Caco-2 (cell line): ENCODE measurements at places on chromosomes 4 and X. TPM values are rescaled to one million over a fixed set of nuclear protein-coding genes. Genes with fewer than 3 reads are reported as not detected.
A peak's percentile ranks its signal among the peaks of the same experiment; 100 is the strongest.

GRCh38 chr4:92231511-92231910 is 72.3 kb upstream of the GRID2 start:
- H3K27me3 ChIP-seq = no peaks in the 10 kb centered on the region
- no peaks in the 10 kb centered on the region for H3K36me3 ChIP-seq
- no peak for DNase-seq
- H3K27ac ChIP-seq = no peak overlapping the region

GRCh38 chr4:52704661-52705060 is 45.6 kb upstream of the USP46 start:
- no peak overlapping the region for H3K27ac ChIP-seq
- no peaks in the 10 kb centered on the region for H3K36me3 ChIP-seq
- no peak for DNase-seq
- H3K4me1 ChIP-seq = no peaks in the 10 kb centered on the region
- no peak overlapping the region for H3K4me3 ChIP-seq
- H3K27me3 ChIP-seq = no peaks in the 10 kb centered on the region

DNA sequence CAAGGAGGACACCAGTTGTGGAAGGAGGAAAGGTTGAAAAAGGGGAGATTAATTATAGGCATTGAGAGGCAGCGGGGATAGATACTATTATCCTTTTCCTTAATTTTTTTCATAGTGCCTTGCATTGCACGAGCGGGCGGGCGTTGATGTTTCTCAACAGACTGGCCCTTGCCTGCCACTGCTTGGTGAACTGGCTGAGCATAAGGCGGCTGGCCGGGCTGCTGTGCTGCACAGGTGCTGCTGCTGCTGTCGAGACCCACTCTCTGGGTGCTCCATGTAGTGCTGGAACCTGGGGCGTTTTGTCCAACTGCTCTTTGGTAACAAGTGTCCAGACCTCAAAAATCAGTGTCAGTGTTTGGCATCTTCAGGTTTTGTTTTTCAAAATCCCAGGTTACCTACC is 83.3 kb upstream of the PAQR3 start:
- H3K27ac ChIP-seq = no peak overlapping the region
- H3K4me3 ChIP-seq = no peak overlapping the region
- DNase-seq = no peak
- no peaks in the 10 kb centered on the region for H3K27me3 ChIP-seq

DCX gene
- total RNA-seq = not detected in 2 replicates

SPIN2A gene
- 0.91 and 1.6 TPM in 2 replicates for total RNA-seq

DNA sequence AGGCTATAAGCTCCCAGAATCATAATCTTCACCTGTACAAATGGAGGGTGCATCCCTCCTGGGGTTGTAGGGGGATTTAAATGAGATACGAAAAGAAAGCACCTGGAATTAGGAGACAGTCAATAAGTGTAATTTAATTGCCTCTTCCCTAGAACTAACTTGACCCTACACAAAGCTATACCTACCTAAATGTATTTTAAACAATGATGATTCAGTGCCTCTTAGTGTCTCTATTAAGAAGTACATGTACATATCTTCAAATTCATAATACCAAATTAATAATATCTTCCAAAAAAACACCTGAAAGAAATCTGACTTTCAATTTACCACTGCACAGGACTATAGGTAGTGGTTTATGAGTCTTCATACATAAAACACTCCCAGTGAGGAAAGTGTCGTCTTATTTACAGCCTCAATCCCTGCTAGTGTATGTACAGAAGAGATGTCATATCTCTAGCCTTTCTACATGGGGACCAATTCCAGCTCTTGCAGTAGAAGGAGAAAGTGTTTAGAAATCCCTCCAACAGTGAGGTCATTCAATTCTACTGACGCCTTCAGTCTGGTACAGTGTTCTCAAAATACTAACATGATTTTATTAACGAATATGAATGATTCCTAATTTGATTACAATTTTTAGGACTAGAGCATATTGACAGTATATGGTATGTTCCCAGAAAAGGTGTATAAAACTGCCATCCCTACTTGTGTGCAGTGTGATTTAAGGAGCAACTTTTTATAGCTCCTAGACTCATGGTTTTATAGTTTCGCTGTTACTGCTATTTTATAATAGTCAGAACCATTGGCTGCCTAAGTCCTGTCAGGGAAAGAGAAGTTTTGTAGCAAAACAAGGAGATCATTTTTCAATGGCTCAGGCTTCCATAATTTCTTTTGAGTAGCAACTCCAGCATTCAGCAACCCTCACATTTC is 282.7 kb downstream of the UNC5C start:
- no peaks in the 10 kb centered on the region for H3K36me3 ChIP-seq
- H3K27ac ChIP-seq = no peak overlapping the region
- H3K4me1 ChIP-seq = peaks cover 6% of the 10 kb centered on the region; the same call in 1 of the 2 replicates
- DNase-seq = no peak
- H3K4me3 ChIP-seq = no peak overlapping the region

UGT2A3 gene
- 2.5 TPM in 2 replicates for total RNA-seq

GRCh38 chrX:36898301-36898700 is 109.9 kb upstream of the FAM47C start:
- H3K4me1 ChIP-seq = no peaks in the 10 kb centered on the region
- DNase-seq = peak; percentile 1
- H3K27ac ChIP-seq = no peak overlapping the region
- H3K4me3 ChIP-seq = no peak overlapping the region

DNA sequence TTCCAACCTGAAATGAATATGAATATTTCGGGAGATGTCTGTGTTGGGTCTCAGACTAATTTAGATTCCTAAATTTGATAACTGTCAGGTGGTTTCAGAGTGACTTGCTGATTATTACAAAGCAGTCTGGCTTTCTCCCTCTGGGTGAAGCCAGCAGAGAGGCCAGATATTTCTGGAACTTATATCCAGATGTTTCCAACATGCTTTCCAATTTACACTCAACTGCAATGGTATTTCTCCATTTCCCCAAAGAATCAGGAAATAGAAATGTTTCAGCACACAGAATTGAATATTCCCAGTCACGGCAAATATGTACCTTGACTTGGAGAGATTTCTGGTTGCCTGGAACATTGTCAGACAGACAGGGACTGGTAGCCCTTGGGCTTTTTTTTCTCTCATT is 48.5 kb upstream of the EGFL6 start:
- H3K27me3 ChIP-seq = no peaks in the 10 kb centered on the region
- H3K27ac ChIP-seq = no peak overlapping the region
- H3K4me1 ChIP-seq = no peaks in the 10 kb centered on the region
